ENCODE measurements at places on chromosomes 3 and 15.

- no peak for DNase-seq
These were observed 16.0 kb downstream of the NKIRAS1 start for GRCh38 chr3:23900744-23901143.

DNA sequence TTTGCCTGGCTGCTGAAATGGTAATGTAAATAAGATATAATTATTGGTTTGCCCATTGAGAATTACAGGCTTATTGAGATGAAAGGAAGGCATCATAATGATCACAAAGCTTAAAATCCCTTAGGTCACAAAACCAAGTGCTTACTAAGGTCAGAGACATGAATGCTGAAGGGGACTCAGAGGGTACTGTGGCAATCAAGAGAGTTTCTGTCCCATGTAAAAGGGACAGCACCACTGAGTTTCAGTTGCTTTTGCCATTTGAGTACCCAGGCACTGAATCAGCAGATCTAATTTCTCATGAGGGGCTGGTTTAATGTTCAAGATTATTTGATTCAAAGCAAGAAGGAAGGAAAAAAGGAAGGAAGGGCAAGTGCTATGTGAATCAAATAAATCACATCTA is 127.0 kb downstream of the PLOD2 start:
- no peak for DNase-seq

- DNase-seq, result no peak
These were observed 12.2 kb downstream of the ERC2 start for GRCh38 chr3:56456117-56456516.

- no peak for DNase-seq
These were observed 664 bp upstream of the LARP6 start for GRCh38 chr15:70854666-70854976.

GRCh38 chr15:51205050-51205975 is 110.6 kb upstream of the TNFAIP8L3 start:
- no peak for DNase-seq

DNA sequence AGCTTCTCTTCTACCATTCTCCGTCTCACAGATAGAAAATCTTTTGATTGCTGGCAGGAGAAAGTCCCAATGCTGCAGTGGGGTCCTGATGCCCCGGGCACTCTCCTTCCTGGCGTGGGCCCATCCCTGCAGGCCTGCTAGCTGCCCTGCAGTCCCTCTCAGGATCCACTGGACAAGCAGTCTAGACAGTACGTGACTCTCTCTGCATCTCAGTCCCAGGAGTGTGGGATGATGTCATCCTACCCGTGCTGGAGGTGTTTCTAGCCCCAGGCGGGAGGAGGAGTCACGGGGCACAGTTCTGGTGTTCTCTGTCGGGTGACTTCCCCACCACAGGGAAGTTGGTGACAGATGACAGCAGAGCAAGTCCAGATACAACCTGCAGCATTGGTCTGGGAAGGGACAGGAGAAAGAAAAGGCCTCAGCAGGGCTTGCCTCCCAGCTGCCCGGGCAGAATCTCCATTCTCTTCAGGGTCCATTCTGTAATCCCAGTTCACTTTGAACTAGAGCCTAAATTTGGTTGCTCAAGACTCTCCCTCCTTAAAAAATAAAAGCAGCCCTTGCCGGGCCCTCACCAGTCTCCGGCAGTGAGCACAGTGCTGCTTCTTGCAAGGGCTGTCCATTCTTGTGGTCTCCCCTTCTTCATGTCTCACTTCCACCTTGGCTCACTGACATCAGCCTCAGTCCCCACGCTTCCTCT is 30.6 kb downstream of the SLC28A1 start:
- DNase-seq, result peak; percentile 91

DNA sequence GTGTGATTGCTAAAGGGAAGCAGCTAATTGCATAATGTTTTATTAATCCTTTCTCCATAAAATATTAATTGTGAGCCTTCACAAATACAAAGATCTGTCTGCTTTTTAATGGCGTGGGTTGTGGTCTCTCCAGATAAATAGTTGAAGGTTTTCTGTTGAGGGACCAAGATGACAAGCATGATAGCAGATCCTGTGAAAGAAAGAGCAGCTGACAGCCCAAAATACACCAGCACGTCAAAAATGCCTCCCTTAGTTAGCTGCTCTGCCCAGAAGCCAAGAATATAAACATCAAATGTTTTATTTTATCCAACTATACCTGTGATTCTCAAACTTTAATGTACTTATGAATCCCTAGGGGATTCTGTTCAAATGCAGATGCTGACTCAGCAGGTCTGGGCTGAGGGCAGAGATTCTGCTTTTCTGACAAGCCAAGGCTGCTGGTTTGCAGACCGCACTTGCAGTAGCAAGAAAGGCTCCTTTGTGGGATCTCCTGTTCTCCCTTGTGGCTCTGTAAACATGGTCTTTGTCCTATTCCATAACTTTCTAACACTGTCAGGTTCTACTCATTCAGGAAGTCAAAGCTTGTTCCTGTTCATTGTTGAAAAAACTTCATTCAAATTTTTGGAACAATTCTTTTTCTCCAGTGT is 119.1 kb upstream of the SLC25A36 start:
- peak; percentile 44 for DNase-seq

DNA sequence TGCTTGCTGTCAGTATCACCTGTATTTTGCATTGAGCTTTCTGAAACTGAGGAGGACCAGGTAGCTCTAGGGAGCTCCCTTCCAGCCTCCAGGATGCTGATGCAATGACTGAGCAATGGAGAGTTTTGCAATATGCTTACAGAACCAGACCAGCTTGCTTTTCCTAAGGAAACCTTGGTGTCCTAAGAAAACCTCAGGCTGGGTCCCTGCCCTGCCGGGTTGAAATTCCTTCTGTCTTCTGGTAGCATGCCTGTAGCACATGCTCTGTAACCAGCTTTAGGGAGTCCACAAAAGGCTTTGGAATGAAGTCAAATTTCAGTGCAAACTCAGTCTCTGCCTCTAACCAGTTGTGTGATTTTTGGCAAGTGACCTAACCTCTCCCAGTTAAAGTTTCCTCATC is 65.8 kb upstream of the GSK3B start:
- DNase-seq, result no peak

DNA sequence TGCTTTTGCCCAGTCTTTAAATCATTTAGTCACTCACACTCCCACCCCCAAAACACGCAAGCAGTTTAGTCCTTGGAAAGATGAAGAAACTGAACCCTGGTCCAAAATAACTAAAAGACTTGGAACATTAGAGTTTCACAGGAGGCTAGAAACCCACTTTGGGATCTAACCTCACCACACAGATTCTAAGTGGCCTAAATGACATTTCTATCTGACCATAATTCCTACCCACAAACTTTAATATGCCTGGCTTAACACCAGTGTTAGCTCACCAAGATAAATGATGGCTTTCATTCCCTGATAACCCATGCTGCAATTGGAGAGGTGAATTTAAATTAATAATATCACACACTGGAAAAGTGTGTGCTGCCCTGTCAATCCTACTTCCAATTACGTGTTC is 295.3 kb upstream of the UBE2E2 start:
- DNase-seq, result no peak

DNA sequence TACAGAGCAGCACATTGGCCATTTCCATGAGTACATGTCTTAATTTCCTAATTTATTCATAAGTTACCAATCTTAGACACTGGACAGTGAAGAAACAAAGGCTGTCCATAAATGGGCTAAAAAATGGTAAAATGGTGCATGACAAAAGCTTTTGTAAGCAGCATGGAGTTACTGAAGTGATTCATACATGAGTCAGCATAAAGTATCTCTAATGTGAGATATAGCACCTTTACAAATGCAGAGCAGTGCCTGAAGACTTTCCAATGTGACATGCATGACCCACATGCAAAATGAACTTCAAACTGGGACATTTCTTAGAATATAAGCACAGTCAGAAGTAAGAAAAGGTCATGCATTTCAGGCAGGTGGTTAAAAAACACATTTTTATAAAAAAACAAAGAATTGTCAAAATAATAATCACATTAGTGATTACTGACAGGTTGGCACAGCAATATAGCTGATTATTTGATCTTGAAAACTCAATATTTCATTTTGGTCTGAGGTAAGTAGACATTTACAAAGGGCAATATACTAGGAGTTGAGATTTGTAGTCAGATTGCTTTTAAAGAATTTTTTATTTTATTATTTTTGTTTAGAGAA is 299.3 kb downstream of the PLCL2 start:
- DNase-seq, result no peak

DNA sequence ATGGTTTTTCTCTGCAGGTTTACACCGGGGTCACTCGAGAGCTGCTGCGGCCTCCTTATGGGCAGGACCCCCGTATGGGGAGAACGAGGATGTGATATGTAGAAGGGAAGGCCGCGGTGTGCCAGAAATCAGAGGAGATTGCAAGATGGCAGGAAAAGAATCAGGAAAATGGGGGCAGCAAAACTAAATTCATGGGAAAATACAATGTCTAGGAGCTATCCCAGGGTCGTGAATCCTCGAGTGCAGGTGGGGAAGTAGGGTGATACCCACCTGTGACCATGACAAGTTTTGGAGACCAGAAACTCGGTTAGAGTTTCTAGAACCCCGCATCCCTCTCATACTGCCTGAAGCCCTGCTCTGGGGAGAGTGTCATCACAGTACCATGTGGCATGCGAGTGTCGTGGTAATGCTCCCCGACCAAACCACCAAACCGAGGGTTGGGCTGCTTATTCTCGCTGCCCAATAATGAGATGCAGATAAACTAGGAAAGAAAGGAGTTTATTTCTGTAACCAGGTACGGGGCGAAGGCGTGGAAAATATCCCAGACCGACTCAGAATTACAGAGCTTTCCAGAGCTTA is 781 bp downstream of the TRNT1 start:
- peak; percentile 40 for DNase-seq

GRCh38 chr3:14289590-14290461 is 111.2 kb downstream of the LSM3 start:
- DNase-seq, result peak; percentile 61

GRCh38 chr15:31327669-31328427 is 1.2 kb downstream of the KLF13 start:
- DNase-seq, result peak; percentile 74

DNA sequence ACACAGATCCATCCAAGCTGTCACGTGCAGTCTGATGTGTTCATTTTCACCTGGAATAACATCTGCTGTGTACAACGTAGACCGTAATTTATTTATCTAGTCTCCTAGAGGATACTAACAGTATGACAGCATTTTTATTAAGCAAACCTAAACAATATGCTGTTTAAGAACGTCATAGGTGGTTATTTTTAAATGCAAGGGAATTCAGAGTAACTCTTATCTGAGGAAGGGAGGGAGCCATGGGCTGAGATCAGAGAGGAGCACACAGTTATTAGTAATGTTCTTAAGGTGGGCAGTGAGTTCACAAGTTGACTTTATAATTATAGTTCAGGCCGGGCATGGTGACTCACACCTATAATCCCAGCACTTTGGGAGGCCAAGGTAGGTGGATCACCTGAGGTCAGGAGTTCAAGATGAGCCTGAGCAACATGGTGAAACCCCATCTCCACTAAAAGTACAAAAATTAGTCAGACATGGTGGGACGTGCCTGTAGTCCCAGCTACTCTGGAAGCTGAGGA is 193.6 kb downstream of the UACA start:
- no peak for DNase-seq

DNA sequence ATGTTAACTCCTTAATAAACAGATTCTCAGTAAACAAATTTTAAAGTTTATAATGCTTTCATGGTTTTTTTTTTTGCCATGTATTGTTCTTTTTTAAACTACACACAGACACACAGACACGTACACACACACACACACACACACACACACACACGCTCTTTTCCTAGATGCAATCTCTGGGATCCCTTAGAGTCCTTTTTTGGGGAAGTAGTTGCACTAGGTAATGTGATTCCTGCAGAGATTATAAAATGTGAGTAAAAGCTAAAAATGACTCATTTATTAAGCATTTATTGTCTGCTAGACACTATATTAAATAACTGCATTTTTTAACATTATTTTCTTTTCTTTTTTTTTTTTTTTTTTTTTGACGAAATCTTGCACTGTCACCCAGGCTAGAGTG is 19.9 kb downstream of the NDUFB5 start:
- DNase-seq, result no peak

DNA sequence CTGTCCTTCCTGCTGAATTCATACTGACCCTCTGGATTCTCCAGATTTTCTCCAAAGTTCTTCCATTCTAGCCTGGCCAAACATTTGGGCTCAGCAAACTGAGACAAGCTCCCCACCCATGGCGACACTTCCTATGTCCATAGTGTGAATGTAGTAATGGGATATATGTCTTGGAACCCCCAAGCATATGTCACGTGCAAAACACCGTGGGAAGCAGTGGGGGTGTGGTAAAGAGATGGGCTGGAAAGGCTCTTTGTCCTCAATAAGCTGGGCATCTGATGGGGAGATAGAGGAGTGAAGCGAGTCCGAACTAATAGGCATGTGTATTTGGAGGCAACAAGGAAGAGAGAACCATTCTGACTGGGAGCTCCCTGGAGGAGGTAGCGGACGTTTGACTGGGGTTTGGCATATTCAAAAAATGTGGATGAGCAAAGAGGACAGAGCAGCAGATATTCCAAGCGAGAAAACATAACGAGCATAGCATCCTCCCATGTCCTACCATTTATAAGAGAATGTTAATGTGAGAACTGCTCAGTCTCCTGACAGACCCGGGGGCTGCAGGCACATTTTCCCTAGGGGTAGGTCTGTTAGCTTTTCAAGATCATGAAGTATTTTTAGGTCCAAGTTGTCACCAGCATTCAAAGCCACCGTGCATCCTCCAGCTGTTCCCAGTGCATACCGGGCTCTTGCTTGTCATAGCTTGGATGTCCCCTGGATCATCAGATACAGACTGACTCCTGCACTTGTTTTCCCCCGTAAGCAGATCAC is 25.6 kb downstream of the TPM1 start:
- no peak for DNase-seq

GRCh38 chr3:64179860-64180259 is 45.4 kb downstream of the PRICKLE2 start:
- no peak for DNase-seq

GRCh38 chr3:170228093-170228766 is 6.0 kb downstream of the PRKCI start:
- no peak for DNase-seq

DNA sequence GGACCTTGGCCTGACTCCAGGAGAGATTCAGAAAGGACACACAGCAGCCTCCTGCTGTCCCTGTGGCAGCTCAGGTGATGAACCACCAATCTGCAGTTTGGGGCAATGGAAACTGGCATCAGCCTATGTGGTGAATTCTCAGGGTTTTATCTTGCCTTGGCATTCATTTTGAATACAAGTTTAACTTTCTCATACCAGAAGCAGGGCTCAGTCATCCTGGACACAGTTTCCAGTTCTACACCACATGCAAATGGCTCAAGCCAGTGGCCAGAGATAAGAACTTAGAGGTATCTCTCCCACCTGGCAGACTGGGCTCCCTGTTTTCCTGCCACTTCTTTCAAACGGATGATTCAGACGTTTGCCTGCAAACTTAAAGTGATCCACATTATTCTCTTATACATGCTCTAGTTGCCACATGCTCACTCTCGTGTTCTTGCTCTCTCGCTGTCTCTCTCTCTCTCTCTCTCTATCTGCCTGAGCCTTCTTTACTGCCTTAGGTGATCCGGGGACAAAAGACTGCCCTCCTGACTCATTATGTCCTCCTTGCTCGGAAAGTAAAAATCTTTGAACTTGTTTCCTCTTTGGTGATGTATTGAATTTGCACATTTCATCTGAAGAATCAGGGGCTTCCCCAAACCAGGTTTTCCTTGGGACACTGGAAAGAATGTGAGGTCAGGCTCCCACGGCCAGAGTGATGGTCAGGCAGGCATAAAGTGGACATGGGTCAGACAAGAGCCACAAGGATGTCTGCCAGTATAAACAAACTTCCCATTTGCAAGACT is 99.6 kb upstream of the STT3B start:
- DNase-seq, result no peak

- DNase-seq, result no peak
These were observed 379.9 kb upstream of the RBMS3 start for GRCh38 chr3:28901018-28901417.

GRCh38 chr3:152155246-152156020 is 113.3 kb upstream of the MBNL1 start:
- DNase-seq, result no peak

GRCh38 chr3:20064387-20064786 is 24.1 kb downstream of the KAT2B start:
- no peak for DNase-seq
